Activated CD4-positive, alpha-beta T cell treated with anti-CD3 and anti-CD28 coated beads, Interleukin-2, Interleukin-6, amounts not matched to agents 100 ng/mL and 50 ng/mL, durations not matched to agents 16 hours and 8 hours (primary cell): ENCODE measurements at places on chromosomes 12 and 14.

DNA sequence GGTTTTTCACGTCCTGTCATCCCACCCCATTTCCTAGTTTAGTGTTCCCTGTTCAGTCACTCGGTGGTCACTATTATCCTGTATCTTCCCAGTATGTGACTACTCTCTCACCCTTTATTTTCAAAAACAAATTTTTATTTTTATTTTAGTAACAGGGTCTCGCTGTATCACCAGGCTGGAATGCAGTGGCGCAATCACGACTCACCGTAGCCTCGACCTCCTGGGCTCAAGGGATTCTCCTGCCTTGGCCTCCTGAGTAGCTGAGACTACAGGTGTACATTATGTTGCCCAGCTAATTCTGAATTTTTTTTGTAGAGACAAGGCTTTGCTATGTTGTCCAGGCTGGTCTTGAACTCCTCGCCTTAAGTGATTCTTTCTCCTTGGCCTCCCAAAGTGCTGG is 20.1 kb upstream of the PRICKLE1 start:
- DNase-seq, result no peak

GRCh38 chr14:34003082-34003668 is 52.3 kb upstream of the EGLN3 start:
- no peak for DNase-seq

DNA sequence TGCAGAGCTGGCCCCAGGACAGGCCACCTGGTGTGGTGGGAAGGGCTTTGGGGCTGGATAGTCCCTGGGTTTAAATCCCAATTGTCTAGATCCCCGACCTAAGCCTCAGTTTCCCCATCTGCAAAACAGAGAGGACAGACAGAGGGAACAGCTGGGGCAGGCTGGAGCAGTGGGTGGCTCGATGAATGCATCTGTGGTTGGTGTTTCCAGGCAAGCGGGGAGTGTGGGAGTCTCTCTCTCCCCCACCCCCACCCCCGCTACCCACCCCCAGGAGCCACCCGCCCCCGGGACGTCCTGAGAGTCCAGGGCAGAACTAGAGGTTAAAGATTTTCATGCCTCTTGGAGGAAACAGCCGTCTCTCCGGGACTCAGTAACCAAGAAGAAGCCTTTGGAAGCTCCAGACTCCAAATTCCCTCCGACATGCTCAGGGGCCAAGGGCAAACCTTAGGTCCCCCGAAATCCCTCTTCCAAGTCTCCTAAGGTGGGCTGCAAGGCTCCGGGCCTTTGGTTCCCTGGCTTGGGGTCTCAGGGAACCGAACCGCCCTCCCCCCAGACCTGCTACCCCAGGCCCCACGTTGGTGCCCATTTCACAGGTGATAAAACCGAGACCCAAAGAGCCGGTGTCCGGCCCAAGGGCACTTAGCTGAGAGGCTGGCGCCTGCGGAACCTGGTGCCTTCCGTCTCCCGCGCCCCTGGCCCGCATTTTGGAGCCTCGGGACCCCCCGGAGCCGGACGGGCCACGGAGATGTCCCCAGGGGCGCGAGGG is 474 bp downstream of the TRPV4 start:
- no peak for DNase-seq

GRCh38 chr12:4145990-4146859 is 127.3 kb upstream of the CCND2 start:
- peak; percentile 79 for DNase-seq

- DNase-seq, result no peak
Observed at GRCh38 chr12:125503128-125503527, 437.9 kb downstream of the AACS start.

DNA sequence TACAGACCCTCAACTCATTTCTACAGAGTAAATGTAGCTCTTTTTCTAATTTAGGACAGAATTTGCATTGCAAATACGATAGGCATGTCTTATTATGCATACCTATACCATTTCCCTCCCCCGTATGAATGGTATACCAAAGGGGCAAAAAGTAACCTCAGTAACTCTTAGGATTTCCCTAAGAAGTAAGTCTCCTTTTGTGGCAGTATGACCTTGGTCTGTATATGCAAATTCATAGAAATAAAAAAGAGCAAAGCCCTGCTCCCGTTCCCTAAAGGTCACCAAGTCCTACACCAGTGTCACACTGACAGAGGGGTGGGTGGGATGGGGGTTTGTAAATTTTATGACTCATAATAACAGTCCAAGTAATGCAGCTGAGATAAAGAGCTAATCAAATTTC is 365.8 kb upstream of the CCDC196 start:
- DNase-seq, result no peak

DNA sequence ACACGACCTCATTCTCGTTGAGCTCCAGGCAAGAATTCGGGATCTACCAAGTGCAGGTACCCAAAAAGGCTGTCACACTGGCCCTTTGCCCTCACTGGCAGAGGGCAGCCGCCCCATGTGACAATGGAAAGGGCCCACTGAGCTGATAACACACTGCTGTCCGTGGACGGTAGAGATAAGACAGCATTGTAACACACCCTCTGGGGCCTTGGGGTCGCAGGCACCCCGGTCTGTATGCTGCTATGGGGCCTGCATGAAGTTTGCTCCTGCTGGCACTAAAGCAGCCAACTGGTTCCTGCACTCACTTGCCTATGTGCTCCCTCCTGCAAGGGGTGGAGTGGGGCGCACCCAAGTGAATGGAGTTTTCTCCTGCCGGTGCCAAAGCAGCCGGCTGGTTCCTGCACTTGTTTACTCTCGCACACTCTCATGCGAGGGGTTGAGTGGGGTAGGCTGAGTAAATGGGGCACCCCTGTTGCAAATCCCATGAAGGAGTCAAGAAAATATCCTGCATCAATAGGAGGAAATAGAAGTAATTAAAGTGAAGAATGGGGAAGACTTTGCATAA is 477.9 kb downstream of the ATP23 start:
- no peak for DNase-seq

DNA sequence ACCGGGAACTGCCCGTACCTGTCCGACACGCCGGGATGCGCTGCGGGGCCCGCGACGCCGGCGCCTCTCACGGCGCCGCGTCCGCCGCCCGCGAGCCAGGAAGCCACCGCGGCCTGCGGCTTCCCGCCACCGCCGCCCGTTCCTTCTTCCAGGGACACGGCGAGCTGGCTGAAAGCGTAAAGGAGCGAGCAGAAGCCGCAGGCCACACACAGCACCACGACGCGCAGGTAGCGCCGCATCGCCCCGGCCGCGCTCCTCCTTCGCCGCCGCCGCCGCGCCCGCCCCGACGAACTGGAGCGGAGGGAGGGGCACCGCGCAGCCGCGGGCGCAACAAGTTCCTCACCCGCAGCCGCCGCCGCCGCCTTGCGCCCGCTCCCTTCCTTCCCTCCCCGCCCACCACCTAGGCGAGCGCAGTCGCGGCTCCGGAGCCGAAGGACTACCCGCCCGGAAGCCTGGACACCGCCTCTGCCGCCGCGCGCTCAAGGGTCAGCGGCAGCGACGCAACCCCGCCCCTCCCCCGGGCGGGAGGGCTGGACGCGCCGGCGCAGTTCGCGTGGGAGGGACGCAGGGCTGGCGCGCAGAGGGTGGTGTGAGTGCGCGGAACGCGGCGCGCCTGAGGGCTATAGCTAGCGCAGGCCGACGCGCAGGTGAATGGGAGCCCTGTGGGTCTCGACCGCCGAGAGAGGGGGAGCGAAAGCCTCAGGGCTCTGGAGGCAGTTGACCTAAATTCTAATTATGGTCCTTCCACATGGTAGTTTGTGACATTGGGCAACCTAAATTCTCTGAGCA is at the start of gene GXYLT1:
Gene GXYLT1 (minus strand): TSS at position 467 of the 789 bp plus-strand sequence. CDS start 228 bp downstream, at position 239.
- DNase-seq, result peak; percentile 91

DNA sequence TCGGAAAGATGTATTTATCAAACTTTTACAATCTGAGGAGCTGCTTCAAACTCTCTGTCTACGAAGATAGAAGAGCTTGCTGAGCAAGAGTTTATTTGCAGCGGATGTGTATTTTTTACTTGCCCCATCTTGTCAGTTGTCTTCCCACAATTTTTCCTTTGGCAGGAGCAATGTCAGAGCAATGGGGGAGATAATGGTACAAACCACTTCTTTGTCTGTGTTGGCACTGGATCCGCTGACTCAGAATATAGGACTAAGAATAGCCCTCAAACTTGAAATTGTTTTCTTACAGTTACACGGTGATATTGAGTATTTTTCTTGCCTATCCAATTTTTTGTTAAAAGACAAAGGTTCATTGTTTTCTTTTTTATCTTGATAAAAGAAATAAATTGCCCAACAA is 27.6 kb downstream of the HELB start:
- no peak for DNase-seq

DNA sequence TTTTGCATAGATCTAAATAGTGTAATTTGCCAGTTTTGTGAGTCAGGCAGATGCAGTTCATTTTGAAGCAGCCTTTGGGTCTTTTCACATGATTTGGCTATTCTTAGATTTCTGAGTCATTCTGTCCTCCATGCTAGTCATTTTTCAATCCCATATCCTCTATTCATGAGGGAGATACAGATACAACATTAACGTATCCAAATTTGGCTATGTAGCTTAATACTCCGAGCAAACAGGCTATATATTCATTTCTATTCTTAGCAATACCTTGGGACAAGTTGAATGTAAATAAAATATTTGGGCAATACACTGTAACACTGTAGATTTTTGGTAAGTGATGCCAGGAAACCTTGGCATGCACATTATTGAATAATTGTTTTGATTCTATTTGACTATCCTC is 270.7 kb upstream of the PDE3A start:
- DNase-seq, result no peak

DNA sequence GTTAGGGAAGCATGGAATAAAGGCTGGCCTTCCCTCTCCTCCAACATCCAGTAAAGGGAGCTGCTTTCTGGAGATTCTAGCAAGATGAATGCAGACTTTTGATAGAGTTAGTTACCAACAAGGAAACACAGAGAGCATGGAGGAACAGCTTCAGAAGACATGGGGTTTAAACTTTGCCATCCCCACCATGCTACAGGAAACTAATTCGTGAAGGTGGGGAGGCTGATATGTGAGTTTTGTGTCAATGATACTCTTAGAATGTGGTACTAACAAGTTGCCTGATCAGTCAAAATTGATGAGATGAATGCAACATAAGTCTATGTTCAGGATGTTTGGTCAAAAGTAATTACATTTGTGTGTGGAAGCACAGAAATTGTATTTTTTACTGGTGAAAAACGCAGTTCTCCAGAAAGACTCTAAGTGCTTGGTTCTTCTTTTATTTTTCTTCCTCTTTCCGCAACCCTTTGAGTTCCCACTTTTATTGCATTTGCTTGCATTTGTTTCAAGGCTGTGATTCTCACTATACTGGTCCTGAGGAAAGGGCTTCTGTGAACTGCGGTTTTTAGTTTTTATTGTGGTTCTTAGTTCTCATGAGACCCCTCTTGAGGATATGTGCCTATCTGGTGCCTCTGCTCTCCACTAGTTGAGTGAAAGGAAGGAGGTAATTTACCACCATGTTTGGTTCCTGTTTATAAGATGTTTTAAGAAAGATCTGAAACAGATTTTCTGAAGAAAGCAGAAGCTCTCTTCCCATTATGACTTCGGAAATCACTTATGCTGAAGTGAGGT is at the start of gene CLEC4A:
Gene CLEC4A (plus strand): TSS at position 494 of the 789 bp plus-strand sequence. CDS start 262 bp downstream, at position 756.
- no peak for DNase-seq

- no peak for DNase-seq
Observed at GRCh38 chr14:94385553-94386057, 2.8 kb downstream of the SERPINA1 start.

DNA sequence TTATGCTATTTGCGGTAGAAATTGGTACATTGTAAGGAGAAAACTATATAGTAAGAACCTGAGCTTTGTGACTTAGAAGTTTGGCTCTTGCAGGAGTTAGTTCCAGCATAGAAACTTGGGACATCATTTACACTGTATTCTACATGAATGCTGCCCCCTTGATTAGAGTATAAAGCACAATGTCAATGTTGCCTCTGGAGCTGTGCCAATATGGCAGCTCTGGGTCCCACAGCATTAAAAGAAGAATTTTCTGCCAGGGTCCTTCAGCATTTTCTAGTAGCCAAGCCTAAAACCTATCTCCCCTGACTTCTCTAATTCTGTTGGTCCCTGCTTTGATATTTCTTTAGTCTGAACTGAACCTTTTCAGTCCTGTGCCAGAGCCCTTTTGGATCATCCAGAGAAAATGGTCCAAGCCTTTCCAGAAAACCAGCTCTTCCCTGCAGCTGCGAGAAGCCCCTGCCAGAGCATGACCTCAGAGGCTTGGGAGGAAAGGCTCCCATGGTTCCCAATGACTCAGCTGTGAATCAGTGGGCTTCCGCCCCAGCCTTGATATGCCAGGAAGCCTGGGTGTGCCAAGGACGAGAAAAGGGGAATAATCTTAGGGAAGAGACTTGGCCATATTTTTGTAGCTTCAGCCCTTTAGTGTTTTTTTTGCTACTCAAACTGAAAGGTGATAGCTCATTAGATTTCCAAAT is 43.2 kb downstream of the PLEKHG7 start:
- DNase-seq, result no peak

GRCh38 chr12:20201733-20202132 is 166.6 kb upstream of the PDE3A start:
- DNase-seq, result no peak

DNA sequence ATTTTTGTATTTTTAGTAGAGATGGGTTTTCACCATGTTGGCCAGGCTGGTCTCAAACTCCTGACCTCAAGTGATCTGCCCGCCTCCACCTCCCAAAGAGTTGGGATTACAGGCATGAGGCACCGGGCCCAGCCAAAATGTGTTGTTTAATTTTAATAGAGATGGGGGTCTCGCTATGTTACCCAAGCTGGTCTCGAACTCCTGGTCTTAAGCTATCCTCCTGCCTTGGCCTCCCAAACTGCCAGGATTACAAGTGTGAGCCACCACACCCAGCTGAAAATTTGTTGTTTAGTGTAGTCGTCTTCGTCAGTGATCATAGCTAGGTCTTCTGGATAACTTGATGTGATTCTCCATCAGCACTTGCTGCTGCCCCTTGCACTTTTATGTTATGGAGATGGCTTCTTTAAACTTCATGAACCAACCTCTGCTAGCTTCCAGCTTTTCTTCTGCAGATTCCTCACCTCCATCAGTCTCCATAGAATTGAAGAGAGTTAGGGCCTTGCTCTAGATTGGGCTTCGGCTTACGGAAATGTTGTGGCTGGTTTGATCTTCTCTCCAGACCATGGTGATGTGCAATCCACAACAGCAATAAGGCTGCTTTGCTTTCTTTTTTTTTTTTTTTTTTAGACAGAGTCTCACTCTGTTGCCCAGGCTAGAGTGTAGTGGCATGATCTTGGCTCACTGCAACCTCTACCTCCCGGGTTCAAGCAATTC is 13.0 kb downstream of the ISCU start:
- DNase-seq, result no peak

DNA sequence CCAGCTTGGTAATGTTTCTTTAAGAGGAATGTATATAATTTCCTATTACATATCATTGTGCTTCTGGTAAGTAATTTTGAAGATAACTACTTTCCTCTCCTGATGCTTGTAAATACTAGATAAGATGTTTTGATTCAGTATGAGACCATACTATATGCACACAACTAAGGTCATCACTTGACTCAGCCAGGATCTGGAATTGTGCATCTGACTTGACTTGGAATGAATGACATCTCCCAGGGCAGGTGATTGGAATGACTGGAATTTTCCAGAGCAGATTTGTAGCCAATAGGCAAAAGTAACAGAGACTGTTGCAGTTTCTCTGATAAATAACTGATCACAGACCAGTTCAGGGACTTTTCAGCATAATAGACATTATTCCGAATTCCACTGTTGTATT is 11.1 kb downstream of the BEST3 start:
- DNase-seq, result no peak

GRCh38 chr14:102979406-102979805 is 56.9 kb downstream of the AMN start:
- no peak for DNase-seq
